Muscle of leg (tissue), 16 donors: ENCODE measurements at places on chromosomes 16 and 17. TPM values are rescaled to one million over a fixed set of nuclear protein-coding genes. Genes with fewer than 3 reads are reported as not detected.

GRCh38 chr16:46743232-46743719 lies 4.9 kb downstream of the MYLK3 start:
- H3K4me3 ChIP-seq: no peak overlapping the region
- no peaks in the 10 kb centered on the region for H3K36me3 ChIP-seq
- H3K27me3 ChIP-seq: no peaks in the 10 kb centered on the region

PDE6G gene
- polyA plus RNA-seq: 4.5 TPM

- no peak for DNase-seq
- H3K27ac ChIP-seq: no peak overlapping the region
- peaks cover 5% of the 10 kb centered on the region for H3K36me3 ChIP-seq
- H3K27me3 ChIP-seq: peaks cover 10% of the 10 kb centered on the region
- peak overlapping the region; percentile 64 for H3K4me3 ChIP-seq
Measured at GRCh38 chr17:82697808-82698064, 762 bp downstream of the RAB40B start.

ASIC2 gene
- polyA plus RNA-seq: 0.17 TPM

MAP2K6 gene
- 17.0 TPM for polyA plus RNA-seq

DNA sequence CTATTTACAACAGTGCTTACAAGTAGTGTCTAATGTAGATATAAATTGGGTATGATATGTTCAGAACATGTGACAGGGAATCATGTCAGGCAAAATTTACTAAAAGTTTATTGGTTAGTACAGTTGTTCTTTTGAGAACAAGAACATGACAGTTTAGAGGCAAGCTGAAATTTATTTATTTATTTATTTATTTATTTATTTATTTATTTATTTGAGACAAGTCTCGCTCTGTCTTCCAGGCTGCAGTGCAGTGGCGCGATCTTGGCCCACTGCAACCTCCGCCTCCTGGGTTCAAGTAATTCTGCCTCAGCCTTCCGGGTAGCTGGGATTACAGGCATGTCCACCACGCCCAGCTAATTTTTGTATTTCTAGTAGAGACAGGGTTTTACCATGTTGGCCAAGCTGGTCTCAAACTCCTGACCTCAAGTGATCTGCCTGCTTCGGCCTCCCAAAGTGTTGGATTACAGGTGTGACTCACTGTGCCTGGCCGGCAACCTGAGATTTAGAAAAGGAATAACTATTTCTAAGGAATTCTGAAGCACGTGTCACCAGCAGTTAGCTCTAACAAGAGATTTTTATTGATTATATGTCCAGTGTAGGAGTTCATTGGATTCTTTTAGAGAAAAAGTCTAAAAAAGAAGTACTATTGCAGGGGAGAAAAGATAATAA lies 24.9 kb downstream of the MRTFB start:
- H3K27me3 ChIP-seq: no peaks in the 10 kb centered on the region
- no peaks in the 10 kb centered on the region for H3K4me1 ChIP-seq
- H3K4me3 ChIP-seq: no peak overlapping the region

- H3K27me3 ChIP-seq: no peaks in the 10 kb centered on the region
- no peak for DNase-seq
- H3K4me3 ChIP-seq: no peak overlapping the region
- peaks cover 31% of the 10 kb centered on the region for H3K4me1 ChIP-seq
- peaks cover 62% of the 10 kb centered on the region for H3K36me3 ChIP-seq
Measured at GRCh38 chr17:81918832-81919545, 1.0 kb upstream of the SIRT7 start.

PTGES3L gene
- 68.0 TPM for polyA plus RNA-seq

KRT36 gene
- polyA plus RNA-seq: not detected

DNA sequence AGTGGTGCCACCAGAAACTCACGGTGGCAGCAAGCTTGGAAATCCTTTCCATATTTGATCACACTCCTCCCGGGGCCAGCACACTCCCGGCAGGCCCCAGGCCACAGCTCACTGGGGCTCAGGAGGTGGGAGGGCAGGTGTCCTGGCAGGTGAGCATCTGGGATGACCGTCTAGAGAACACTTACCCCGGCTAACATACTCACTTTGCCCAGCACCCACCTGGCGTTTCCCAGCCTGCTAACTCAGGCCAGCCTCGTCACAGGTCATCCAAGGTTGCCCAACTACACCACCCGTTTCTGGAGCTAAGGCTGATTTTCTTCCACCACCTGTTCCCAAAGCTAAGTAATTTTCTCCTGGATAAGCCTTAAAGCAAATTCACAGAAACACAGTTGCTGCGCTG lies 24.9 kb downstream of the FBXO31 start:
- peaks cover 51% of the 10 kb centered on the region for H3K36me3 ChIP-seq
- no peak overlapping the region for H3K4me3 ChIP-seq
- no peak for DNase-seq
- no peaks in the 10 kb centered on the region for H3K27me3 ChIP-seq
- H3K4me1 ChIP-seq: no peaks in the 10 kb centered on the region

DNA sequence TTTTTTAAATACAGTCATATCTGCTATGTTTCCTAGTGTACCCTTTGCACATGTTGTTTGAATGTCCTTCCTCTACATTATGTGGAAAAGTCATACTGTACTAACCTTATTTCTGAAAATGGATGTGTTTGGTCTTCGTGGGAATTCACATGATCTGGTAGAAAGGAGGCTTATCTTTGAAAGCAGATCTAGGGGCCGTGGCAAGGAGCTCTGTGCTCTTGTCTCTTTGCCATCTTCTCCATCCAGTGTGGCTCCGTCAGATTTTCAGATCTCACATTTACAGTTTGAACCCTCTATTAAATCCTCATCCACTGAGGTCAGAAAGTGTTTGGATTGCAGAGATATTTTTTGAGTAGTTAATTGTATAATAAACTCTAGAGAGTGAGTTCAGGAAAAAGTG lies 32.9 kb downstream of the MAP2K4 start:
- no peak for DNase-seq
- no peaks in the 10 kb centered on the region for H3K36me3 ChIP-seq
- peaks cover 2% of the 10 kb centered on the region for H3K4me1 ChIP-seq
- no peak overlapping the region for H3K27ac ChIP-seq
- H3K27me3 ChIP-seq: no peaks in the 10 kb centered on the region

- H3K36me3 ChIP-seq: no peaks in the 10 kb centered on the region
- H3K4me1 ChIP-seq: peaks cover 8% of the 10 kb centered on the region
- no peak overlapping the region for H3K27ac ChIP-seq
- no peak overlapping the region for H3K4me3 ChIP-seq
Measured at GRCh38 chr17:72351365-72351764, 230.5 kb downstream of the SOX9 start.

DNA sequence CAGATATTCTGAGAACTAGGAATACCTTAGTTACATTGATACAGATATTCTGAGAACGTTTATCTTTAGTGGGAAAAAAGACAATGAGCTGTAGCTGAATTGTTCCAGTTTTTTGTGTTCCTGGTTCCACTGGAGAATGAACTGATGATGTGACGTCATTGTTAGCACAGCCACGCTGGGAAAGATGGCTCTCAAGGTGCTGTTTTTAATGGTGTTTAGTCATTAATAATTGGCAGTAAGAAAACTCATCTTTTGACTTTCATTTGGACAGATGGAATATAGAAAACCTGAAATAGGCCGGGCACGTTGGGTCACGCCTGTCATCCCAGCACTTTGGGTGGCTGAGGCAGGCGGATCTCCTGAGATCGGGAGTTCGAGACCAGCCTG lies 10.4 kb downstream of the FOXK2 start:
- H3K27me3 ChIP-seq: no peaks in the 10 kb centered on the region
- no peak overlapping the region for H3K4me3 ChIP-seq
- H3K27ac ChIP-seq: peak overlapping the region; percentile 5

- H3K27me3 ChIP-seq: no peaks in the 10 kb centered on the region
- peaks cover 54% of the 10 kb centered on the region for H3K4me1 ChIP-seq
- peak overlapping the region; percentile 78 for H3K27ac ChIP-seq
- H3K36me3 ChIP-seq: peaks cover 5% of the 10 kb centered on the region
Measured at GRCh38 chr17:57953705-57954396, 1.4 kb downstream of the CUEDC1 start.

PITPNM3 gene
- 3.4 TPM for polyA plus RNA-seq

GRCh38 chr16:86865851-86866662 lies 287.7 kb downstream of the FOXL1 start:
- H3K27ac ChIP-seq: peak overlapping the region; percentile 80
- H3K4me3 ChIP-seq: no peak overlapping the region
- peaks cover 70% of the 10 kb centered on the region for H3K4me1 ChIP-seq
- DNase-seq: peak; percentile 85

DNA sequence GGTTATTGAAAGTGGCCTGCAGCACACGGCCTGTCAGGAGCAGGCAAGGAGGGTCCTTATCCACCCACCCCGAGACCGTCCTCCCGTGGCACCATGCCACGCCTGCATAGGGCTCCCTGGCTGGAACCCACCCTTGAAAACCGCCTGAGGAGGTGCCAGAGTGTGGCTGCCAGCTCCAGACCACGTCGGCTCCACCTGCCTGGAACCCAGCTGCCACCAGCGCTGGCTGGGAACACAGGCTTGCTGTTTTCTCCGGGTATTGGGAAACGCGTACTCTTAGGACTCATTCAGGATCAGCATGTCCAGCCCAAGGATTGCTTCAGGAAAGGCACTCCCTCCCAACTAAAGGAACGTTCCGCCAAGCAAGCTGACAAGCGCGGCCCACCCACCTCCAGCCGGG lies 6.7 kb downstream of the ARL16 start:
- no peak for DNase-seq
- H3K36me3 ChIP-seq: peaks cover 36% of the 10 kb centered on the region
- H3K4me3 ChIP-seq: no peak overlapping the region
- no peaks in the 10 kb centered on the region for H3K27me3 ChIP-seq
- no peak overlapping the region for H3K27ac ChIP-seq
- H3K4me1 ChIP-seq: peaks cover 2% of the 10 kb centered on the region

CHST5 gene
- polyA plus RNA-seq: 0.08 TPM

- DNase-seq: no peak
- H3K4me1 ChIP-seq: peaks cover 4% of the 10 kb centered on the region
- H3K36me3 ChIP-seq: no peaks in the 10 kb centered on the region
- H3K27ac ChIP-seq: no peak overlapping the region
- H3K4me3 ChIP-seq: no peak overlapping the region
Measured at GRCh38 chr16:19411298-19411697, 6.4 kb upstream of the TMC5 start.

DNA sequence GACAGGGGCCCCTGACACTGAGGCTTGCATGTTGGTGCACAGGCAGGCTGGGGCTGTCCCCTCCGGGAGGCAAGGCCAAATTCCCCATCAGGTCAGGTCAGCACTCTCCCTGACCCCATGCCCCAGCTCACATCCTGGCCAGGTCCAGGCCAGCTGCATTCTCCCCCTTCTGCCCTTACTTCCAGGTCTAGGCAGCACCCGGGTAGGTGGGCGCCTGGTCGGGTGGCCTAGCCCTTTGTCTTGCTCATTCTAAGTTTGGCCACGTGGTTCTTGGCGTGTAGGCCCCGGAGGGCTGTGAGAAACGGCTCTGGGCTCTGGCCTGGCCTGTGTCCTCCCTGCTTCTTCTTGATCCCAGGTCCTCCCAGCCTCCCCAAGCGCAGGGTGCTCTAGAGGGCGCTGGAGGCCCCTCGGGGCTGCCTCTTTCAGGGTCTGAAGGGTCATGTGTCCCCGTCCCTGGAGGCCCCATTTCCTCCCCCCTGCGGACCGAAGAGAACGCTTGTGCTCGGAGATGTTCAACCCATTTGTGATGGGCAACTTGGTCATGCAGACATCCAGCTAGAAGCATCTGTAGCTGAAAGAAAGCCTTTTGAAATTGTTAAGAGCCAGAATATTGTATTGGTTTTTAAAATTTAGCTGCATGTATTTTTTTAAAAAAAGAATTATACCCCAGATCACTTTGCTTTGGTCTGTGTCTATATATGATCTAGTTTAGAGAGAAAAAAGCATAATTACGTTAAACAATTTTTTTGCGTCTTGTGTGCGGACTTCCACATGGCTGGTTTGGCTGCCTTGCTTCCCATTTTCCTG lies 6.7 kb downstream of the BAHCC1 start:
- H3K27me3 ChIP-seq: no peaks in the 10 kb centered on the region
- peaks cover 71% of the 10 kb centered on the region for H3K4me1 ChIP-seq
- H3K27ac ChIP-seq: peak overlapping the region; percentile 87
- no peak overlapping the region for H3K4me3 ChIP-seq

KRTAP4-5 gene
- polyA plus RNA-seq: not detected

GRCh38 chr17:1830288-1830687 lies 483 bp downstream of the RPA1 start:
- peak overlapping the region; percentile 83 for H3K4me3 ChIP-seq
- no peak for DNase-seq
- peaks cover 11% of the 10 kb centered on the region for H3K4me1 ChIP-seq

USP43 gene
- polyA plus RNA-seq: 0.28 TPM

GRCh38 chr17:28473542-28473941 lies at the start of gene SLC13A2:
TSS of gene SLC13A2 (plus strand) at chr17:28473644. CDS start at chr17:28473713, 69 bp downstream.
- H3K4me3 ChIP-seq: no peak within 1 kb of the TSS
- no peak within 1 kb of the TSS for H3K27ac ChIP-seq
- H3K27me3 ChIP-seq: peaks cover 7% of the 10 kb centered on the region
- no peaks in the 10 kb centered on the region for H3K4me1 ChIP-seq
- no peak for DNase-seq

DNA sequence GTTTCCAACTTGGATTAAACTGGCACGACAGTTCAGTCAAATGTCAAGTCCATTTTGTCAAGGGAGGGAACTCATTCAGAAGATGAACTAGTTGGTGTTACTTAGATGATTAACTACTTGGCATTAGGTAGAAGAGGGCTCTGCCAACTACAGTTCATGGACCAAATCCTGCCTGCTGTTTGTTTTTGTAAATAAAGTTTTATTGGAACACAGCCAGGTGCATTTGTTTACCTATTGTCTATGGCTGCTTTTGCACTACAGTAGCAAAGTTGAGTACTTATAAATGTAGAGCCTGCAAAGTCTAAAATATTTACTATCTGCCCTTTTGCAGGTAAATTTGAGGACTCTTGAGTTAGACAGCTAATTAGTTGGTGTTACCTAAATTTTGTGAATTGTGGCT lies 410.0 kb downstream of the MAF start:
- H3K27me3 ChIP-seq: no peaks in the 10 kb centered on the region
- no peak overlapping the region for H3K4me3 ChIP-seq
- peaks cover 2% of the 10 kb centered on the region for H3K4me1 ChIP-seq
- no peaks in the 10 kb centered on the region for H3K36me3 ChIP-seq
- H3K27ac ChIP-seq: no peak overlapping the region
- no peak for DNase-seq

DNA sequence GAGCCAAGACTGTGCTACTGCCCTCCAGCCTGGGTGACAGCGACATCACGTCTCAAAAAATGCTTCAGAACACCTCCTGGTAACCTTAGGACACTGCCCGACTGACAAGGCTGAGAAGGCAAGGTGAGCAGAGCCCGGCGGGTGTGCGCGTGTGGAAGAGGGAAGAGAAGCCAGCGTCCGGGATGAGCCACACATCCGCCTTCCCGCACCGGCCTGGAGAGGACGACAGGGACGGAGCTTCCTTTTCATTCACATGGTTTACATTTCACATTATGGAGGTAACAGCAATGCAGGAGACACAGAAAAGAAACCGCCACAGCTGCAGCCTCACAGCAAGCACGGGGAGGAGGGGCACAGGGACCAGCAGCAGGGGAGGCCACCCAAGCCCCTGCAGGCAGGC lies 16.5 kb downstream of the HAGH start:
- H3K27ac ChIP-seq: no peak overlapping the region
- H3K4me1 ChIP-seq: peaks cover 4% of the 10 kb centered on the region
- no peak overlapping the region for H3K4me3 ChIP-seq
- DNase-seq: no peak
- H3K27me3 ChIP-seq: no peaks in the 10 kb centered on the region

KRTAP1-1 gene
- not detected for polyA plus RNA-seq

- no peaks in the 10 kb centered on the region for H3K4me1 ChIP-seq
- no peak overlapping the region for H3K4me3 ChIP-seq
- no peak overlapping the region for H3K27ac ChIP-seq
Measured at GRCh38 chr17:13096291-13096690, 78.5 kb upstream of the ELAC2 start.

PEMT gene
- 24.5 TPM for polyA plus RNA-seq
